ENCODE measurements at places on chromosomes 4 and X.

GRCh38 chr4:54231768-54232688 is 2.9 kb downstream of the PDGFRA start:
- peak; percentile 12 for DNase-seq

DNA sequence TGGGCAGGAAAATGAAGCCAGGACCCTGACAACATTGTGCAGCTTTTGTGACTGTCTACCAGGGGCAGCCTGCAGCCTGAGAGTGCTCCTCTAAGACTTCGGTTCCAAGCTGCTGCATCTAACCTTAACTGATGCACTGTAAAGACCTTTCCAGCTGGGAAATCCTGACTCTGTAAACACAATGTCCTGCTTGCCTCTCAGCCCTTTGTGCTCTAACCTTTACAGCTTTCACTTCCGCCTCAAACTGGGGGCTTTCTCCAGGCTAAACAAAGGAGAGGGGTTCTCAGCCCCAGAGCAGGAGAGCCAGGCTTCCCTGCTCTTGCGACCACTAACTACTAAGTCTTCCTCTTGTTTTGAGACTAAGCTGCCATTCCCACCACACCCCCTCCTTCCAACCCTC is 19.3 kb upstream of the RASL11B start:
- no peak for DNase-seq

- peak; percentile 24 for DNase-seq
Observed at GRCh38 chr4:28225050-28225449, 1364.4 kb downstream of the STIM2 start.

DNA sequence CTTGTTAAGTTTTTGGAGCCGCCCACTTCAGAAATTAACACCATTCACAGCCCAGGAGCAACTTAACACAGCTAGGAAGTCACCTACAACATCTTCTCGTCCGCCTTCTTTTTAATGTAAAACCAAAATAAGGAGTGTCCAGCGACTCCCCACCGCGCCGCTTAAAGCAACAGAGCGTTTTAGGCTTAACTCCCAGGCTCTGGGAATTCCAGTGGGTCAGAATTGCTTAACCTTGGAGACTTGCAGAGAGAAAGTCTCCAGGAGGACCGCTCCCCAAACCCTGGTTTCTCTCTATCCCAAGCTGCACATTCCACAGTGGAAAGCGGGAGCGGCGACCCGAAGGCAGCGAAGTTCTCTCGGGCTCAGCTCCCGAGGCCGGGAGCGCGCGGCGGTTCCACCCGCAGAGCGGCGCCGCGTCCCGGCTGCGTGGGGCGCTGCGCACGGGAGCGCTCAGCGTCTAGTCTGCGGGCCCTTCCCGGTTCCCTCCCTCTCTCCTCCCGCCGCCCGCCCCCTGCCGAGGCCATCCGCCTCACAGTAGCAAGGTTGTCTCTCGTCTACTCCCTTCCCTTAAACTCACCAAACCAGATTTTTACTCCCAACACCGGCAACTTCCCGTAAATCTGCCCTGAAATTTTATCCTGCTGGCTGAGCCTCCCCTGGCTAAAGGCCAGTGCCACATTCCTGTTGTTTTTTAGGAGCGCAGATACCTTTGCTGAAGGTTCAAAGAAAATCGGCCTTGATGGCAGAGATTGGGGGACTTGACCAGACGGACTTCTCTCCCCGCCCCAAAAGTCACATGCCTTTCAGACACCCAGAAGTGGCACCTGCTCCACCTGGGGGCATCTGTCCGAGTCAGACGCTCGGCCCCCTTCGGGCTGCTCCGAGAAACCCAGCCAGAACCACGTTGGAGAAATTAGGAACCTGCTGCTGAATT is at the start of gene RBM47:
Gene RBM47, minus strand, starts transcription at position 464 of the 934 bp plus-strand sequence. CDS start 190,971 bp downstream, outside the sequence.
- DNase-seq = peak; percentile 39

GRCh38 chrX:145735036-145735435 is 82.6 kb upstream of the SLITRK2 start:
- no peak for DNase-seq

GRCh38 chr4:129369361-129370010 is 273.5 kb downstream of the C4orf33 start:
- no peak for DNase-seq

DNA sequence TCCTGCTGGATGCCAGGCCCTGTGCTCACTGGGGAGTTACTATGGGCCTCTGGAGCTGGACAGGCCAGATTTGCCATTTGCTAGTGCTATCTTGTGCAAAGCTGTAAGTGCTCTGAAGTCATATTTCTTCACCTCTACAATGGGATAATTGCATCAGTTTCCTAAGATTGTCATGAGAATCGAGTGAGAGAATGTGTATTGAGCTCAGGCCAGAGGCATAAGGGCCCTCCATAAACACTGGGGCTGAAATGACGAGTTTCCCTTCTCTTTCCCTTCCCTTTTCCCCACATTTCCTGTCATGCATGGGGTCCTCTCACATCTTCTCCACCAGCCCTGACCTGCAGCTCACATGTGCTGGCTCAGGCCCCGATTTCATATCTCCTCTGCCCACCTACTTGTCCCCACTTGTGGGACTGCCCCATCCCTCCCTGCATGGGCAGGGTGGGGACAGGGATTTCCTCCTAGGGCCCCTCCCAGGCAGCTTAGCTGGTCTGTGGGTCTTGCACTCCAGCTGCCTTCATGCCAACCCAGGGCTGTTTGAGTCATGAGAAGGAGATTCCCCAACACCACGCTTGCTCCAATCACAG is 358.8 kb downstream of the MID1IP1 start:
- peak; percentile 26 for DNase-seq

GRCh38 chrX:57583477-57583876 is 8.3 kb upstream of the ZXDB start:
- no peak for DNase-seq

DNA sequence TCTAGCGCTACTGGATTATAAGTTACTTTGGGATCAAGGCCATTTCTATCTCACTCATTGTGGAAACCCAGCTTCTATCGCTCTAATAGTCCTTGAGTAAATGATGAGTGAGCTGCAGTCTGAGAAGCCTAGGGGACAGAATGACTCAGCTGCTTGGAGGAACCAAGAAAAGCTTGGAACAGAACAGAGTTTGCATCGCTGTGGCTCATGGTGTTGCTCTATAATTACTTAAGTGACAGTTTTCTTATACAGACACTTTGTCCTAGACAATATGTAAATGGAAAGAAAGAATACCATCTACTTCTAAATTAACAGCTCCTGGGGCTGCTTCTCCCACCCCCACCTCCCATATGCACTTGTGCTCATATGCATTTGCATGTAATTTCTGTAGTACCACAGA is 156.9 kb downstream of the SLIT2 start:
- DNase-seq = no peak

- DNase-seq = no peak
Observed at GRCh38 chr4:146450524-146450923, 71.2 kb downstream of the SLC10A7 start.

GRCh38 chrX:13786048-13786447 is 30.8 kb downstream of the GPM6B start:
- no peak for DNase-seq

DNA sequence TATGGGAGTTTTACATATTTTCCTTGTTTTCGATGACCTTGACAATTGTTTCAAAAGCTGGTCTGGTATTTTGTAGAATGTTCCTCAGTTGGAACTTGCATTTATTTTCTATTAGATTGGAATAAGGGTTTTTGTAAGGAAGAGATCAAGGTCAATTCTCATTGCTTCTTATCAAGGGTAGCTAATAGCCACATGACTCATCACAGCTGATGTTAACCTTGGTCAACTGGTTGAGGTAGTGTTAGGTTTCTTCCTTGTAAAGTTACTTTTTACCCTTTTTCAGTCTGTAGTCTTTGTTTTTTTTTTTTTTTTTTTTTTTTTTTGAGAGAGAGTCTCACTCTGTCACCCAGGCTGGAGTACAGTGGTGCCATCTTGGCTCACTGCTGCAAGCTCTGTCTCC is 257.2 kb downstream of the SNCA start:
- no peak for DNase-seq

DNA sequence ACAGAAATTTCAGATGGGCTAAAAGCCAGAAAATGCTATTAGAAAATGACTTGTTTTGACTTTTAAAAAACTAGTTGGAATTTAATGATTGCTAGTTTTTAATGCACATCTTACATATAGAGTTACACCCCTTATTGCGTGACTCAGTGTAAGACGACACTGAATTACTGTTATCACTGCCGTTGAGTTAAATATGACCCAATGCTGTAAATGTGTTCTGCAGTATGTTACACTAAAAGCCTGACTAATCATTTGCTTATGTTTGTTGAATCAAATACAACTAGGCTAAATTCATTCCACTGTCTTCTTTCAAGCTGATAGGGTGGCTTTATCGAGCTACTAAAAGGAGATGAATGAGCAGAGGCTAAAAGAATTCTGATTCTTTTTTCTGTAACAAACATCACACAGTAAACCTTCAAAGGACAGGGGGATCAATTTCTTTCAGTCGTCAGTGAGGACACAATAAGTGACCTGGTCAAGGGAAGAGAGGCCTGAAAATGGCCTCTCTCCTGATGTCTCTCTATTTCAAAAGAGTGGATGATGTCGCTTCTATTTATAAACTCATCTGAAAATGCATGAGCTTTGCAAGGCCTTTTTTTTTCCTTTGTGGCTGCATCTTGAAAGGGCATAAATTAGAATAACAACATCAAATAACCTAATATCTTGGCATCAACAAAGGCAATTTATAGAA is 142.2 kb upstream of the KCNIP4 start:
- DNase-seq = peak; percentile 68

- no peak for DNase-seq
Observed at GRCh38 chr4:184344899-184345572, 127.4 kb upstream of the ENPP6 start.

GRCh38 chr4:111475001-111475400 is 670.3 kb upstream of the FAM241A start:
- peak; percentile 73 for DNase-seq

DNA sequence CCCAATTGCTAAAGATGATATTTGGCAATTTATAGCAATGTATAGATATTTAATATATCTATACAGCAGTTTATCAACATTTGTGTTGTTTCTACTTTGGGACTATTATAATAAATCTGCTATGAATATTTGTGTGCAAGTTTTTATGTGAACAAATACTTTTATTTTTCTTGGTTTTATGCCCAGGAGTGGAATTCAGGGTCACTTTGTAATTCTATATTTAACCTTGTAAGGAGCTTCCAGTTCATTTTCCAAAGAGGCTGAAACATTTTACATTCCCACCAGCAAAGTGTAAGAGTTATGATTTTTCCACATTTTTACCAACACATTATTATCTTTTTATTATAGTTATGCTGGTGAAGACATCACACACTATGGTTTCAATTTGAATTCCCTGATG is 801.3 kb downstream of the PCDH18 start:
- no peak for DNase-seq

GRCh38 chrX:16658284-16658683 is 8.3 kb downstream of the S100G start:
- no peak for DNase-seq

DNA sequence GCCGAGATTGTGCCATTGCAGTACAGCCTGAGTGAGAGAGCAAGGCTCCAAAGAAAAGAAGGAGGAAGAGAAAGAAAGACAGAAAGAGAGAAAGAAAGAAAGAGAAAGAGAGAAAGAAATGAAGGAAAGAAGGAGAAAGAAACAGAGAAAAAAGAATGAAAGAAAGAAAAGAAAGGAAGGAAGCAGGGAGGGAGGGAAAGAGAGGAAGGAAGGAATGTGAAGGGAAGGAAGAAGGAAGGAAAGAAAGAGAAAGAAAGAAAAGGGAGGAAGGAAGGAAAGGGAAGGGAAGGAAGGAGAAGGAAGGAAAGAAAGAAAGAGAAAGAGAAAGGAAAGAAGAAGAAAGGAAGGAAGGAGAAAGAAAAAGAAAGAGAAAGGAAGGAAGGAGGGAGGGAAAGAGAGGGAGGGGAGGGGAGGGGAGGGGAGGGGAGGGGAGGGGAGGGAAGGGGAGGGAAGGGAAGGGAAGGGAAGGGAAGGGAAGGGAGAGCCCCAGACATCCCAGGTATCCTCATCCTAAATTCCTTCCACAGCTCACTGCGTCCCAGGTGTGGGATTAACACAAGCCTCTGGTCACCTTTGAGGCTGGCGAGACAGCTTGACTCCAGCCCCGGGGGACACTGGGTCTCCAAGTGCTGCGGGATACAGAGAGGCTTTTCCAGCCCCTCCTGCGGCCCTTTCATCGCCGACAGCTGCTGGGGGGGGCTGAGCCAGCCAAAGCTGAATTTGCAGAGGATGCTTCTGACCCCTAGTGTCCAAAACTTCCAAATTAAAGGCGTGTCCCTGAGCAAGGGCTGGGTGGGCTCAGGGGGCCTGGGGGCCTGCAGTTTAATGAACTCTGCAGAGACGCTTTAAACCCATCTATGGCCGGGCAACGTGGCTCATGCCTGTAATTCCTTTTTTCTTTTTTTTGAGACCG is 24.2 kb upstream of the CSF2RA start:
- peak; percentile 14 for DNase-seq

DNA sequence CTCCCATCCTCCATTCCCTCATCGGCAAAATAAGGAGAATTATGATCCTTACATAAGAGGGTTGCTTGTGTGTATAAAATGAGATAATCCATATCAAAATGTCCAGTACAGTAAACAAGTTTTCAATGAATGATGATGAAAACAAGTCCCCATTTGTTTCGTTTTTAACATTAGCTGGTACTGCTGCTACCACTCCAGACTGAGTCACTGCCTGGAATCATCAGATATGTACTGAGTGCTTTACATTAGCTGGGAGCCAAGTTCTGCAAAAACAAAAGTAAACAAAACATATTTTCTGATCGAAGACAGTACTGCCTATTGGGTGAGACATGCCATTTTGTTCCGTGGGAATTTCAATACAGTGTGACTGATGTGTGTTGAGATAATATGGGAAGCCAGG is 123.2 kb upstream of the IGFBP7 start:
- DNase-seq = no peak

GRCh38 chr4:19592391-19592790 is 659.3 kb upstream of the SLIT2 start:
- DNase-seq = no peak

DNA sequence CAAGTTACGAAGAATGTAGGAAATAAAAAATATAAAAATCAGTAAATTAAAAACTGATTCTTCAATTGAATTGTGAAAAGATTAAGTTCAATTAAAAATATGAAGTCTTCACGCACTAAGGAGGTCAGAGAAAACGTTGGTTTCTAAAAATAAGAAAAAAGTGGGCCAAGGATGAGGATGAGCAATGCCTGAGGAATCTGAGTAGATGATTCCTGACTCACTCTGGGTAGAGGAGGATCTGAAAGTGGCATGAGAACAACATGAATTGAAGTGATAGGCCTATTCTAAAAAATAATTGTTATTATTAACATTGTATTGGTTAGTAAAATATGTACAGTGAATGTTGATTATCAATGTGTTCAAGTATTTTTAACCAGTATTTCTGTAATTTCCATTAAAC is 444.2 kb downstream of the GRIA2 start:
- DNase-seq = peak; percentile 55

DNA sequence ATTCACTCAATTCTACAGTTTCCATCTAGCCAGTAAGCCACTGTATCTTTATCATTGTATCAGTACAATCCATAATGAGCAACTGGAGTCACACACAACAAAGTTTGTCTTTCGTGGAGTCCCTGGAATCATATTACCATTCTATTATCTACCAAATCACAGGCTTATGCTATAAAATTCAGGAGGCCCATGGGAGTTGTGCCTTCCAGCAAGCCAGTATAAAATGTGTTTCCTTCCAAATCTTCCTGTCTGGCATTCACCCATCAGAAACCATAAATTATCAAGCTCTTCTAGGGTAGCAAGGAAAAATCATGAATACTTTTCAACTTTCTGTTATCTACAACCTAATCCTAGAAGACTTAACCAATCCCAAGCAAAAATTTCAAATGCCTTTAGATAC is 1383.3 kb upstream of the PCDH7 start:
- peak; percentile 28 for DNase-seq

- no peak for DNase-seq
Observed at GRCh38 chr4:123478859-123479345, 82.3 kb downstream of the SPRY1 start.

All from myocyte (in vitro differentiated cells).